Esophagus muscularis mucosa (tissue), 4 donors: ENCODE measurements at places on chromosomes 1 and 21. TPM values are rescaled to one million over a fixed set of nuclear protein-coding genes. Genes with fewer than 3 reads are reported as not detected.

DNA sequence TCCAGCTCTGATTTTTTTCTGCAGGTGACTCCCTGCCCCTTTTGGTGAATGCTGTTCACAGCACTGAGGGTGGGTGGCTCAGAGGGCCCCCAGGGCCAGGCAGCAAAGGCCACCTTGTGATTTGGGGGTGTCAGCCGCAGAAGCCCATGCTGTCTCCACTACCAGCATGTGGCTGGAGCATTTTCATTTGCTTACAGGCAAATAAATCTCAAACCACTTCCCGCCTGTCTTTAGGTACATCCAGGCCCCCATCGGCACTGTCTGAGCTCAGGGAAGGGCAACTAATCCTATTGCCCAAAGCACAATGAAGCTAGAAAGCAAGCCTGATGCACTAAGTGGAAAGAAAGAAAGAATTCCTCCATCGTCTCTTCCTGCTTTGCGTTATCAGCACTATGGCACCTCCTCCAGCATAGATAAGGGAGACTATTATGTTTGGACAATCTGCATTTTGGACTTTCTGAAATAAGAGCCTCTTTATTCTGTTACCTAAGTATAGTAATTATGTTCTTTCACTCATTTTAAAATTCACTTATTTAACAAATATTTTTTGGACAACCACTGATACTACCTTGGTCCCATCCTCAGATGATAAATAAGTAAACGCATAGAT lies 100.5 kb upstream of the TLR5 start:
- H3K27ac ChIP-seq: no peak overlapping the region
- H3K36me3 ChIP-seq: no peaks in the 10 kb centered on the region
- H3K27me3 ChIP-seq: no peaks in the 10 kb centered on the region
- H3K4me3 ChIP-seq: no peak overlapping the region
- H3K4me1 ChIP-seq: no peaks in the 10 kb centered on the region
- no peak for DNase-seq

DNA sequence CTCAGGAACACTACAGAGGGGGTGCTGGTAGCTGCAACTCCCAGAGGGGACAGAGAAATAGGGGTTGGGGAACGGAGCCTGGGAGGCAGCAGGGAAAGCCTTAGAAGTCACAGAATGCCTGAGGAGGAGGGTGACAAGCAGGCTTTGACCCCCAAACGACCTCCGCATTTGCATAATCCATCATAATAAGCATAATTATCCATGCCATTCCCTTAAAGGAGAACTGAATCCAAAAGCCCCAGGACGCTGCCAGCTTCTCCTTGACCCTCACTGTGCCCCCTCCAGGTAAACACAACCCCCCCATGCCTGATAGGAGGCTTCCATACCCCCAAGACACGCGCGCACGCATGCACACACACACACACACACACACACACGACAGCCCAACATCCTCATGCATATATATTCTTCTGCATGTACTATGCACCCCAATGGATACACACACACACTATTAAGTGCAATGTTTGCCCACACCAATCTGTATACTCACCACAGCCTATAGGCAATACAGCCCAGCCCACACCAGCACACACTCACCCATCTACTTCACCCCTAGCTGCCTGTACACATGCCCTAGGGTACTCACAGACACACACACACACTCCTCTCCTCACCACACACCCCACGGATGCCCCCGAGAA lies 27.8 kb downstream of the SDC3 start:
- H3K27me3 ChIP-seq: no peaks in the 10 kb centered on the region
- peak overlapping the region; percentile 79 for H3K27ac ChIP-seq
- no peak for DNase-seq
- H3K36me3 ChIP-seq: peaks cover 3% of the 10 kb centered on the region

DNA sequence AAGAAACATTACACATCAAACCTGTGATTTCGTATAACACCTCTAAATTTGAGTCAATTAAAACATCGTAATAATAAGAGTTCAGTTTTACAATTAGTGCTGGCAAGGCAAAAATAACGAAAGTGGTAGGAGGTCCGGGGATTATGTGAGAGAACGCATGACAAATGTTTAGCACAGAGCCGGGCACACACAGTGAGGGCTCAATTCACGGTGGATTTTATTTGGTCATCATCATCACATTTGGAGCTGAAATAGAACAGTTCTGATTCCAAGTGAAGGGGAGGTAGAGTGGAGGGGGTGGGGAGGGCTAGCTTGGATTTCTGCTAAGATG lies 20.0 kb downstream of the H3-3A start:
- H3K4me3 ChIP-seq: peak overlapping the region; percentile 75
- H3K27ac ChIP-seq: peak overlapping the region; percentile 83
- no peaks in the 10 kb centered on the region for H3K27me3 ChIP-seq
- peaks cover 12% of the 10 kb centered on the region for H3K4me1 ChIP-seq

Gene TSPAN1
- total RNA-seq: 0.83 TPM

DNA sequence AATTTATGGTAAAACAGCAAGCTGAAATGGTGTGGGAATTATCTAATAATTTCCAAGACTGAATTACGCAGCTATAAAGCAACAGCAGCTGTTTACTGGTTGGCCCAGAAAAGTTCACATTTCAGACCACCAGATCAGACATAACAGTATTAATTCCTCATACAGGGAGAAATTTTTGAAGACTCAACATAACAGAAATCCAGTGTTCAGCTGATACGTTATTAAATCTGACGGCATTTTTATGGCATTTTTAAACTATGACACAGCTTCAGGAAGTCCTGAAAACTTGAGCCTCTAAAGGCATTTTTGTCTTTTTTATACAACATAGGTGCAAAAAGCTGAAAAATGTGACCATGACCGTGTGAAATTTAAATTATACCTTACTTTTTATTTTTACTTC lies 91.2 kb downstream of the APP start:
- no peak overlapping the region for H3K4me3 ChIP-seq
- no peaks in the 10 kb centered on the region for H3K27me3 ChIP-seq
- H3K27ac ChIP-seq: peak overlapping the region; percentile 18
- DNase-seq: no peak
- H3K4me1 ChIP-seq: no peaks in the 10 kb centered on the region
- no peaks in the 10 kb centered on the region for H3K36me3 ChIP-seq

- no peak overlapping the region for H3K27ac ChIP-seq
- H3K27me3 ChIP-seq: no peaks in the 10 kb centered on the region
- no peaks in the 10 kb centered on the region for H3K4me1 ChIP-seq
- peak; percentile 90 for DNase-seq
Observed at GRCh38 chr1:30409476-30410152, 313.8 kb downstream of the MATN1 start.

Gene ADGRB2
- 4.2 TPM for total RNA-seq

DNA sequence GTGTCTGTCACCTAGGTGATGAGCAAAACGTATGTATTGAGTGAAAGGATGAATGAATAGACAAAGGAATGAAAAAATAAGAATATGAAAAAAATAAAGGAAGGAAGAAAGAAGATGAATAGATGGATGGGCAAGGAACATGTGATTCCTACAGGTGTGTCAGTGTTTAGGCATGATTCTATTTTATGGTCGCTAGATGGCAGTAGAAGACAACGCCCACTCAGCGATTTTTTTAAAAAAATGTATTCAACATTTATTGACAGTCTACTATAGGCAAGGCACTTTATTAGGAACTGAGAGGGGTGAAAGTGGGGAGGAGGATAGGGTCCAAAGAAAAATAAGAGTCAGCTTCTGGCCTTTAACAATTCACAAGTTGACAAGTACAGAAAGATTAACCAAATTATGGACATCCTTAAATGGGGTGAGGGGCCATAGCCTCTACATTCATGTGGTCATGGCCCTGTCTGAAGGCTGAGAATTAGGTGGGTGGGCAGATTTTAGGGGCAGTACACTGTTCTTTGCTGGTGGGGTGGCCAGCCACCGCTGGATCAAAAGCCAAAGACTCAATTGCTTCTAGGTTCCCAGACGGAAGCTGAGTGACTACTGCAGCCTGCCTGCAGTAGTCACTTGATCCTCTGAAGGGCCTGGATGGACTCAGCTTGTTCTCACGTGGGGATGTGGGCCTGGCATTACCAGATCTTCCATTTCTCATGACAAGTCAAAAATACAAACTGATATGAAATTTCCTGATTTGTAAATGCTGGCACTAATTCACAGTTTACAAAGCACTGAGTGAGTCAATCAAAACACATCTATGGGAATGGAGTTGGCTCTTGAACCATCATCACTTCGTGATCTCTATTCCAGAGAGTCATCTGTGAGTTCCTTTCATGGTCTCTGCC lies 83.9 kb downstream of the FASLG start:
- H3K4me3 ChIP-seq: no peak overlapping the region
- H3K36me3 ChIP-seq: no peaks in the 10 kb centered on the region
- H3K27ac ChIP-seq: no peak overlapping the region
- DNase-seq: no peak

Gene CHIT1
- 0.17 TPM for total RNA-seq

Gene SPTA1
- not detected for total RNA-seq

- H3K36me3 ChIP-seq: peaks cover 39% of the 10 kb centered on the region
- H3K4me3 ChIP-seq: no peak overlapping the region
- no peaks in the 10 kb centered on the region for H3K27me3 ChIP-seq
- H3K27ac ChIP-seq: peak overlapping the region; percentile 16
- no peak for DNase-seq
- peaks cover 28% of the 10 kb centered on the region for H3K4me1 ChIP-seq
Observed at GRCh38 chr1:151980287-151981177, 13.1 kb downstream of the S100A10 start.

GRCh38 chr1:172837816-172838679 lies 179.1 kb downstream of the FASLG start:
- H3K4me3 ChIP-seq: no peak overlapping the region
- no peak for DNase-seq
- peaks cover 3% of the 10 kb centered on the region for H3K4me1 ChIP-seq
- no peak overlapping the region for H3K27ac ChIP-seq

Gene RUNX3
- total RNA-seq: 1.2 TPM
